Activated T-cell treated with anti-CD3 and anti-CD28 coated beads, Interleukin-2, amount 50 U/mL, for 72 hours (primary cell): ENCODE measurements at places on chromosomes 7 and 10.

GRCh38 chr7:127655720-127656119 lies 3.7 kb downstream of the SND1 start:
- no peak for DNase-seq

DNA sequence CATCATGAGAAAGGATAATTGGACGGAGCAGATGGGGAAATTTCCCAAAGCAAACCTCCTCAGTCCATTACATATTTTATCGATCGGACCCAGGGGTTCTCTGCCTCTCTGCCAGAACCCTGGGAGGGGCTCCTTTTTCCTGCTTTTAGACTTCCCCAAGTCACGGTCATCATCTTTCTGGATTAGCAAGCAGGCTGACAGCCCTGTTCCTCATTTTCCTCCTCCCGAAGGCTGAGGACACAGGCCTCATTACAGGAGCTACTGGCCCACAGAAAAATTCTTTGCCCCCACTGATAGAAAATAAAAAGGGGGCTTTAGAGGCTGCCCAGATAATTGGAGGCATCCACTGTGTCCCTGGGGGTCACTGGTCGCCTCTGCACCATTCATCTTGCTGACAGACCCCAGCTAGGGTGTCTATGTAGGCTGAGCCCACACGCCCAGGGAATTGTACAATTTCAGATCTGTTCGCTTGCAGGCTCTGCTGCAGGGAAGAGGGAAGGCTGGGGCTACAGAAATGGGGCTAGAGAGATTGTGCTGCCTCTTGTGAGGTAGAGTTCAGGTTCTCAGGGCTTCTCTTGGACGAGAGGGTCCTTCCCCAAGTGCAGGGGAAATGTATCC lies 125.7 kb upstream of the SDK1 start:
- DNase-seq = no peak

DNA sequence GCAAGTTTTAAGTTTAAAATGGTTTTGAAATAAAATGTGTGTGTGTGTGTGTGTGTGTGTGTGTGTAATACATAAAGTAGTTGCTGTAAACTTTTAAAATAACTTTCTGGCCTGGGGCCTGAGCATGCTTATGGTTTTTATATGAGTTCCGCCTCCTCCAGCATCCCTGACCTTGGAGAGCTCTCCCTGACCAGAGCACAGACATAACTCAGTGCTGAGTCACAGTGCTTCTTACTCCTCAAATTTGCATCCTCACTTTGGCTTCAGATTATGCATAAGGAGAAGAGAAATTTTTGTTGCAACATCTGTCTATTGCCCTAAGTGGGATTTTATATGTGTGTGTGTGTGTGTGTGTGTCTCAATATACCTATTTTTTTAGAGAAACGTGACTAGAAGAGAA lies 200.8 kb downstream of the ELMO1 start:
- DNase-seq = no peak

GRCh38 chr7:141220263-141220880 lies 146.5 kb downstream of the TMEM178B start:
- DNase-seq = no peak

GRCh38 chr10:20887706-20888555 lies 9.2 kb downstream of the NEBL start:
- no peak for DNase-seq

GRCh38 chr7:131653418-131654248 lies 97.2 kb upstream of the PODXL start:
- DNase-seq = no peak

- no peak for DNase-seq
Measured at GRCh38 chr7:133572843-133573242, 320.0 kb downstream of the EXOC4 start.

- DNase-seq = no peak
Measured at GRCh38 chr10:91033324-91033950, 112.5 kb upstream of the ANKRD1 start.

- DNase-seq = no peak
Measured at GRCh38 chr7:116317907-116318306, 107.6 kb downstream of the TES start.
